Activated gamma-delta T cell treated with Interleukin-2 at 50 U/mL for 16 hours (primary cell): ENCODE measurements at places on chromosomes 1 and 21.

- no peak for DNase-seq
Observed at GRCh38 chr1:225453797-225454648, 26.2 kb upstream of the LBR start.

- DNase-seq = no peak
Observed at GRCh38 chr1:207407655-207408260, 46.4 kb upstream of the CR2 start.

DNA sequence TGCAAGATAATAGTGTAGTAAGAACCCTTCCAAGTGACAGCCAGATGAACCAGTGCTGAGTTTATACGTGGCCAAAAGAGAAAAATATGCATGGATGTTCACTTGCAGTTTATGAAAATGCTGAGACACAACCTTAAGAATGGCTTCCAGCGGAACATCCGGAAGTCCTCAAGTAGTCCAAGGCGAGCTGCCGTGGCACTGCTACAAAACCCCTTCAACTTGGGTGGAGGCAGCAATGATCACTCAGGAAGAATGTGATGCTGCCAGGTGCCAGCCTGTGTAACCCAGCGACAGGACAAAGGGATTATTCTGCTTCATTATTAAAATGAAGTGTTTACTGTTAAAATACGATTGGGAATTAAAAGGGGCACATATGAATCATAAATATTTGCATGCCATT is 179.6 kb downstream of the RUNX1 start:
- no peak for DNase-seq

- DNase-seq = no peak
Observed at GRCh38 chr21:38958323-38958705, 152.6 kb downstream of the ETS2 start.

GRCh38 chr1:43529206-43529731 is 1.4 kb upstream of the PTPRF start:
- peak; percentile 80 for DNase-seq

GRCh38 chr1:46747683-46748288 is 28.9 kb upstream of the EFCAB14 start:
- DNase-seq = no peak

DNA sequence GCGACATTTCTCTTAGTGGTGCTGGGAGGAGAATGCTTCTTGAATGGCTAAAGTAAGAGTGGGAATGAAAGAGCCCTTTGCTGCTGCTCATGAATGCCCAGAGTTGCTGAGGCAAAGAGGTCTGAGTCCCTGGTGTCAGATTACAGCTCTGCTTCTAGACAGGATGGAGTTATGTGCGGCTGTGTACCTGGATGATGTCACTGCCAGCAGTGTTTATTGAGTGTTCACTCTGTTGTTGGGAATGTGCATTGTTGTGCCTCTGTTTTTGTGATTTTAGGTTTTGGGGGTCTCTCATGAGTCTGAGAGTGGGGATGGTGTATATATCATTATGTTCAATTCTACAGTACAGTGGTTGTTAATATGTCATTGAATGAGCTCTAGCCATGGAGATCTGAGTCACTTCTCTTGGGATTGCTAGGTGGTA is 2.7 kb downstream of the CDC14A start:
- peak; percentile 15 for DNase-seq

DNA sequence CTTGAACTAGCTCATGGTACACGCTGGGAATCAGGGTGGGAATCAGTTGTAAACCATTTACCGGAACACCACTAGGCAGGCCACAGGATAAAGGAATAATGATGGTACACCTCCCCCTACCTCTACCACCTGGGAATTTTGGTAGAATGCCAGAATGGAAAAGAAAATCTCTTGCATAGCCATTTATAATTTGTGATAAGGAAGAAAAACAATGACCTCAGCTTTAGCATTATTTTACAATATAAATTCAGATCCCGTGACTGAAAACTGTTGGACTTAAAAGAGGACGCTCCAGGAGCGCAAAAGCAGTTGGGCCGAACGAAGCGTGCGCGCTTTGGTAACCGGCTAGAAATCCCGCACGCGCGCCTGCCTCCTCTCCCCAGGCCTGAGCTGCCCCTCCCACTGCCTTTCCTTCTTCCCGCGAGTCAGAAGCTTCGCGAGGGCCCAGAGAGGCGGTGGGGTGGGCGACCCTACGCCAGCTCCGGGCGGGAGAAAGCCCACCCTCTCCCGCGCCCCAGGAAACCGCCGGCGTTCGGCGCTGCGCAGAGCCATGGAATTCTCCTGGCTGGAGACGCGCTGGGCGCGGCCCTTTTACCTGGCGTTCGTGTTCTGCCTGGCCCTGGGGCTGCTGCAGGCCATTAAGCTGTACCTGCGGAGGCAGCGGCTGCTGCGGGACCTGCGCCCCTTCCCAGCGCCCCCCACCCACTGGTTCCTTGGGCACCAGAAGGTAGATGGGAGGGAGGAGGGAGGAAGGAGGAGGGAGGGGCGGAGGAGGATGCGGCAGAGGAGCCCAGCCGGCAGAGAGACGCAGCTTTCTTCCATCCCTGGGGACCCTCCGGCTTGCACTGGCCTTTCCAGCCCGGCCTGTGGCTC is at the start of gene CYP4X1:
Gene CYP4X1, plus strand, starts transcription at position 402 of the 873 bp plus-strand sequence. Its CDS starts 149 bp downstream, at position 551.
- no peak for DNase-seq

DNA sequence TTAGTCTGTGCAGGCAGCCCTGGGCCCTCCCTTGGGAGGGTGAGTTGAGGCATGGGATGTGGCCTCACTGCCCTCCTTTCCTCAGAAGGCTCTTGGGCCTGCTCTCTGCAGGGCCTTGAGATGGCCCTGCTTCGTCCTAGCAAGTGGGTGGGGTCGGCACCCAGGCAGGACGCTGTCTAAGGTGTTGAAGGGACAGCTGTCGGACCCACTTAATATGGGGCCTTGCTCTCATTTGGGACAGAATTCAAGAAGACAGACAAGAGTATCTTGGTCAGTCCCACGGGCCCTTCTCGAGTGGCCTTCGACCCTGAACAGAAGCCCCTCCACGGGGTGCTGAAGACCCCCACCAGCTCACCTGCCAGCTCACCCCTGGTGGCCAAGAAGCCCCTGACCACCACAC is 26.0 kb upstream of the PDXK start:
- no peak for DNase-seq

GRCh38 chr21:28333578-28334075 is 659.0 kb downstream of the LTN1 start:
- no peak for DNase-seq

GRCh38 chr1:226125097-226125630 is 61.4 kb downstream of the ACBD3 start:
- peak; percentile 91 for DNase-seq

DNA sequence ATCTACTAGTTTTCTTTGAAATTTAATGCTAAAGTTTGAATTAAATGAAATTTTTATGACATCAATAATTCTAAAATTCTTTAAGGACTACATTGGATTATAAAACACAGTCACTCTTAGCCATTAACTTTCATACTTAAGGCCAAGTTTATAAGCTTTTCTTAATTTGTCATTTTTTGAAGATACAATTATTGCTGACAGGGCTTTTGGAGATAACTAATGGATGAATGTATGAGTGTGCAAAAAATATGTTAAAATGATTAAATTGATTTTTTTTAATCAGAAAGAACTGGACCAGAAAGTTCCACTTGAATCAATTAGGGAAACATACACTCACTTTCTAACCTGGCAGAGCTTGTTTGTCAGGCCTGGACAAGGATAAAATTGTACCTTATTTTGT is 70.3 kb upstream of the CHODL start:
- no peak for DNase-seq

DNA sequence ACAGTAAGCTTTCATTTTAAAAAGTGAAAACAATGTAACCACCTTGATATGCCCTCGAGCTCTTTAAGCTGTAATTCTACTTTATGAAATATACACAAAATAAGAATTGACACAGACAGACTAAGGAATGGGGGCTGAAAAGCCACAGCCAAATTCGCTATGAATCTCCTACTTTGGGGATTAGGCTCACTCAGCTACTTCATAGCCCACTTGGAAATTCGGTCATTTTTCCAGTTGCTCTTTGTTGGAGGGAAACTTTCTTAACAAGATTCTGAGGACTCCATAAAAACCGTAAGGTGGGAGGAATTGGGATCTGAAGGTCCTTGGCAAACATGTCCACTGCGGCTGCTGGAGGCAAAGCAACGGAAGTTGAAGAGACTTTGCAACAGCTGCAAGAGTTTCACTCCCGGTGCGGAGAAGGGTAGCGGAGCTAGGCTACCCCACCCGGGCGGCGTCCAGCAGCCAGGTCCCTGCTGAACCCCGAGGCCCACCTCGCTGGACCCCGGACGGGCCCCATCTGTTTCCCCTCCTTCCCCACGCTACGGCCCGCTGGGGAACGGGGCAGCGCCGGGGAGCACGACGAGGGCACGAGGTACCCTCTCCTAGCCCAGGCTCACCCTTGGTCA is 634 bp downstream of the MYCBP start:
- peak; percentile 10 for DNase-seq

DNA sequence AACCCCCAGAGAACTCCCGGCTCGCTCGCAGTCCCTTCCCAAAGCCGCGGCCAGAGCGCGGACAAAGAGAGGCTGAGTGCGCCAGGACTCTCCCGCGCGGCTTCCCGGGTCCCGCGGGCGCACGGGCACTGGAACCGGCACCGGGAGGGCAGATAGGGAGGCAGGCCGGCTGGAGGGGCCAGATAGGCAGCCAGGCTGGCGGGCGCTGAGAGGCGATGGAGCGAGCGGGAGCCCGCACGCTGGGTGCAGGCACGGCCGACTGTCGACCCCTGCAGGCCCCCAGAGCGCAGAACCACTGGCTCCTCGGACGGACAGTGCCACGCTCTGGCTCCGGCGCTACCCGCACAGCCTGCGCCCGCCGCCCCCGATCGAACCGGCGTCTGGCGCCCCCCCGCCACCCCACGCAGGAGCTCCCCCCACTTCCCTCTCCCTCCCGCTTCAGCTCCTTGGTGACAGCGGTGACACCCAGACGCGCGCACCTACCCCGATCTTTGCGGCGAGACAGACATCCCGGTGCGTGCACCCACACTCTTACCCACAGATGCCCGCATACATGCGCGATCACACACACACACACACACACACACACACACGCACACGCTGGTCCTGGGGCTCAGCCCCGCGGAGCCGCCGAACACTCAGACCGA is 534 bp downstream of the SLC6A9 start:
- peak; percentile 45 for DNase-seq

- no peak for DNase-seq
Observed at GRCh38 chr1:114746450-114747121, 11.2 kb downstream of the CSDE1 start.

DNA sequence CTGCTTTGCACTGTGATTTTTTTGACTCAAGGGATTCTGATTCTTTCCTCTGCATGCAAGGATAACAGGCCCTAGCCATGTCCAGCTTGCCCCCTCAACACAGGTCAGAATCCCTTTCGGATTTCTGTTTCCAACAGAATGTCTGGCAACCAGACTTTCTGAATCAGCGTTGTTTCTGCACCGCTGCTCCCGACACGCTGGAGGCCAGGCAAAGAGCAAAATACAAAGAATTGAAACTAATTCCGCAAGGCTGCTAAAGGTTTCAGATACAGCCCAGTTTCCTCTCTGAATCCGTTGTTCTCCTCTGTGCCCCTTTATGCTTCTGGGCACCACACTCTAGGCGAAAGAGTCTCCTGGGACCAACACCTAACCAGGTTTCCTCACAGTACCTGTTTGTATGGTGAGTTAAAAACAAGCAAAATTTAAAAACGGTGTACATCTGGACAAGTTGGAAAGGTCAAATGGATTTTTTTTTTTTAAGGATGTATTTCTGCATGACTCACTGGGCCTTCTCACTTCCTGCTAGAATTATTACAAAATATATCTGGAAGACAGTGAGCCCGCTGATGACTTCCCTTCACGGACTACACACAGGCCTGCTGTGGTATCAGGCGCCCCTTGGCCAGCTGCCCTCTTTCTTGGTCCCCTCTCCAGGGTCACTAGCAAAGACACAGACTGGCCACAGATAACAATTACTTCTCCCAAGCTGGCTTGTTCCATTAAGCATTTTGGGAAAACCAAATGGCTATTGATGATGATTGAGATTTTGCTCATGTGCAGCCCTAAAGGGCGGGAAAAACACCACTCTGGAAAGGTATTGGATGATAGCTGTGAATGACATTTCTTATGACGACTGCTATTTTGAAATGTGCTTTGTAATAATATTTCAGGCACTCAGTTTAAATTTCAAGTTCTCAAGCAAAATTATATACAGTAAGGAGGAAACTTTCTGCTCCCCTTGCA is 118.3 kb downstream of the TGFB2 start:
- no peak for DNase-seq

GRCh38 chr1:44113095-44113609 is 5.5 kb upstream of the KLF17 start:
- DNase-seq = no peak

DNA sequence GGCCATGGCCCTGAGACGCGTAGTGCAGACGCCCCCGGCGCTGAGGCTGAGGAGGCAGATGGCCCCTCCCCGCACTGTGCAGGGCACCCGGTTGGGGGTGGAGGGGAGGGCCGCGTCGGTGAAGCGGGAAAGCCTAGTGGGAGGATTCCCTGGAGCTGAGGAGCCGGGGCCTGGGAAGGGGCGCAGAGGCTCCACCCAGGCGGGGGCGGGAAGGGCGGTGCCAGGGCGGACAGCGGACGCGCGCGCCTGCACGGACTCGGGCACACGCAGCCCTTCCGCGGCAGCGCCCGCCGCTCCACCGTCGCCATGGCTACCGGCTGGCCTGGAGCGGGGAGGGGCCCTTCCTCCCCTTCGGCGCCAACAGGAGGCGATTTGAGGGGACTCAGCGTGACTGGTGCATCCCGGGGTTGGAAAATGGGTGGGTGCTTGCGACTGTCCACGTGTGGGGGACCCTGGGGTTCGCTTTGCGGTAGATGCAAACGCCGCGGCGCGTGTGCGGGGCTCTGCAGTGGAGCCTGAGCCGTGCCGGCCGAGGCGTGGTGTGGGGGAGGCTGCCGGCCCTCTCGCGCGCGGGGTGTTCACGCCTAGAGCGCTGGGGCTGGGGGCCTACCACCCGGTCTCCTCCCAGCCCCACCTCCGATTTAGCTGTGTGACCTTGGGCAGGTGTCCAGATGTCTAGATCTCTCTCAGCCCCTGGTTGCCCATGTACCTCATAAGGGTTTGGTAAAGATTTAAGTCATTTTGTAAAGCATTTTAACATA is 35.1 kb downstream of the PTPRF start:
- DNase-seq = peak; percentile 8

DNA sequence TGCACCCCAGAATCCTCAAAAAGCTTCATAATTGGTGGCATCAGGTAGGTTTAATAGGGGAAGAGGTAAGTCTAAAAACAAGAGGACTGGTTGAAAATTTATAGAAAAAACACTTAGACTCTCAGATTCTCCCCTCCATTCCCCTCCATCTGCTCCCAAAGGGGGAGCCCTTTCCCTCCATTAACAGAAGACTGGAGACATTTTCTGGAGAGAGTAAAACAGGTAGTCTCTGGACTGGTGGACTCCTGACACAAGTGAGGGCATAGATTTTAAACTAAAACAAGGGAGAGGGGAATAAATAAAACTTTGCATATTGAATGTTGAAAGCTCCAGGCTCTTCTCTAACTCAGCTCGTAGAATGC is 54.0 kb upstream of the IPO9 start:
- DNase-seq = no peak

GRCh38 chr1:8825985-8826481 is 8.6 kb upstream of the RERE start:
- DNase-seq = no peak

GRCh38 chr1:82565546-82565945 is 764.8 kb downstream of the ADGRL2 start:
- DNase-seq = no peak

GRCh38 chr1:180519846-180520245 is 17.5 kb upstream of the ACBD6 start:
- DNase-seq = no peak

- DNase-seq = no peak
Observed at GRCh38 chr1:29758781-29759499, 522.6 kb downstream of the PTPRU start.
